ENCODE measurements at places on chromosomes 7 and 10. TPM values are rescaled to one million over a fixed set of nuclear protein-coding genes. Genes with fewer than 3 reads are reported as not detected.

The TMEM26 gene
- 0.05 TPM for total RNA-seq

The NAT16 gene
- total RNA-seq, result 1.7 TPM

The PRSS1 gene
- total RNA-seq, result not detected

The RPP38 gene
- total RNA-seq, result 15.9 TPM

The FRAT2 gene
- 8.6 TPM for total RNA-seq

The ASZ1 gene
- not detected for total RNA-seq

The TPK1 gene
- total RNA-seq, result 4.0 TPM

The COL17A1 gene
- not detected for total RNA-seq

The UCMA gene
- total RNA-seq, result not detected

The HSPA12A gene
- 7.4 TPM for total RNA-seq

DNA sequence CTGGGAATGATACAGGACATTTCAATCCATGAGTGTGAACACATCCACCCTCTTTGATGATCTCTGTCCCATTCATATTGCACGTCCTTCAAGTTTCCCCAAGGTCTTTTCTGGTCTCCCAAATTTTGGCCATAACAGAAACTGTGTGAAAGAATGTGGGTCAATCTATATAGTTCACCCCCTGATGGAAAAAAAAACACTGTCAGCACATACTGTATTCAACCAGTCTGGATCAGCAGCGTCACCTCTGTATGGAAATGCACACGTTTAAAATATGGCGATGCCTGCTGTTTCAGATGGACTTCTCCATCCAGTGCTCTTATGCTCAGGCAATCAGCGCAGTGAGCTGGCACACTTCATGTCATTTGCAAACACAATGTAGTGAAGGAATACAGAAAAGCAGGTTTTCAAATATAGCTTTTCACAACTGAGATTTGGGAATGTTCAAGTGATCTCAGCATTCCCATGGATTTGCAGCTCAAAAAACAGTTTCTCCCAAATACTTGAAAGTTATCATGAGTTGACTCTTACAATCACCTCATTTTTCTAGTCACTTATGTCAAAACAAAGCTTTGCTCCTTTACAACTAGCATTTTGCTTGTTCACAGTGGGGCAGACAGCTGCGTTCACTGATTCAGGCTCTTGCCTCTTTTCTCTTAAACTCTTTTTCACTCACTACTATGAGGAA lies 61.1 kb downstream of the FAM13C start:
- no peak for DNase-seq

- no peak for DNase-seq
Observed at GRCh38 chr10:124303662-124304418, 114.9 kb downstream of the OAT start.

GRCh38 chr10:58435297-58435985 lies 50.2 kb downstream of the TFAM start:
- no peak for DNase-seq

DNA sequence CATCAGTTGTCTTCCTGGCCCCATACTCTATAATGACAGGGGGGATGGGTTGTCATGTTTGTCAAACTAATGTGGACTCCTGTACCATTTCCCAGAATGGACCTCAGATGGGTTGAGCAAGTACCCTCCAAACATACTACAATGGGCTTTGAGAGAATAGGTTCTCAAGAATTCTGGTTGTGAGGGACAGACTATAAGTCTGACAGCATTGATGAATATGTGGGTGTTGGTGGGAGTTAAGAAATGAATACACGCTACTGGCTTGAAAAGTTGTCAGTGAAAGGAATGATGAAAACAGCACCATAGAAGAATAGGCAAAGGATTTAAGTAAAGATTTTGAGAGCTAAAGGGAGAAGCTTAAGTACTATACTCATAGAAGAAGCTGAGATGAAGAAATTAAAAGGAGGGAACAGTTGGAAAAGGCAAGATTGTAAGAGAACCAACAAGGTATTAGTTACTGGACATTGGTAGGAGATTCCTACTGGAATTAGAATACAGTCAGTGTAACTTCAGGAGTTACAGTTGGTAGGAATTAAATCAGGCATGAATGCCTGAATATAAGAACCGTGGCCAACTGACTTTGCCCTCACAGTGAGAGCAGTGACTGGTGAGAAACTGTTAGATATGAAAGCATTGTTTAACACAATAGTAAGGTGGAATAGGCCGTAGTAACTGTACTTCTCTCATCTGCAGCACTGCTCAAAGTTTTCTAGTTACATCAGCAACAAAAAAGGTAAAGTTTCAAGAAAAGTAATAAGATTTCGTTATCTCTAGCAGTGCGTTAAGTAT lies 86.3 kb downstream of the LCOR start:
- no peak for DNase-seq

DNA sequence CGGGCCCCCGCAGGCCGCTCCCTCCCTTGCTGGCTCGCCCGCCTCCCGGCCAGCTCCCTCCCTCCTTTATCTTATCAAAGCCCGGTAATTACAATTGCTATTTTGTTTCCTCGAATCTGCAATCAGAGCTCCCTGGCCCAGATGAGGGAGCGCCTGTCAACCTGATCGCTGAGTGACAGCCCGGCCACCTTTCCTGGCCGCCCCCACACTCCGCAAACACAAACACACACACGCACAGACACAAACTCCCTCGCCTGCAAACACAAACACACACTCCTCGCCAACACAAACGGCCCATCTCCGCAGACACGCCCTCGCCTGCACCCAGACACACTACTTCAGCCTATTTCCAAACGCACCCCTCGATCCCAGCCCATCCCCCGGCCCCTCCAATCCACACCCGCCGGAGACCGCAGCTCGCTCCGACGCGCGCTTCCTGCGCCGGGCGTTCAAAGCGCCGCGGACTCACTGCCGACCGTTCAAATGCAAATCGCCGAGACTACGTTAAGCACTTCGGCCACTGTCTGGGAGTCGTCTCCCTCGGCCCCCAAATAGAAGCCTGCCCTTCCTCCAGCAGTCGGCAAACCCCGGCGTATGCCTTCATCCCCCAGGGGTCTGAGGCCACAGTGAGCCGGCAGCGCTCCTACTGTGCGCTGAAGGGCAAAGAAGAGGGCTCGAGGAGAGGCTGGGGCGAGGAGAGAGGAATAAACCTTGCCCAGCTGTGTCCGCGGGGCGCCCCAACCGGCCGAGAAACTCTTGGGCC lies 3.0 kb upstream of the FGF8 start:
- peak; percentile 52 for DNase-seq

- no peak for DNase-seq
Observed at GRCh38 chr10:79207096-79207357, 138.3 kb downstream of the ZMIZ1 start.

GRCh38 chr10:65320236-65321026 lies 1605.4 kb upstream of the LRRTM3 start:
- no peak for DNase-seq

GRCh38 chr10:27783660-27784059 lies 38.0 kb upstream of the MKX start:
- no peak for DNase-seq

GRCh38 chr7:128954150-128954549 lies 16.4 kb downstream of the IRF5 start:
- no peak for DNase-seq

GRCh38 chr10:91887272-91888076 lies 21.8 kb downstream of the FGFBP3 start:
- peak; percentile 87 for DNase-seq

- no peak for DNase-seq
Observed at GRCh38 chr10:120984221-120984620, 133.1 kb downstream of the WDR11 start.

DNA sequence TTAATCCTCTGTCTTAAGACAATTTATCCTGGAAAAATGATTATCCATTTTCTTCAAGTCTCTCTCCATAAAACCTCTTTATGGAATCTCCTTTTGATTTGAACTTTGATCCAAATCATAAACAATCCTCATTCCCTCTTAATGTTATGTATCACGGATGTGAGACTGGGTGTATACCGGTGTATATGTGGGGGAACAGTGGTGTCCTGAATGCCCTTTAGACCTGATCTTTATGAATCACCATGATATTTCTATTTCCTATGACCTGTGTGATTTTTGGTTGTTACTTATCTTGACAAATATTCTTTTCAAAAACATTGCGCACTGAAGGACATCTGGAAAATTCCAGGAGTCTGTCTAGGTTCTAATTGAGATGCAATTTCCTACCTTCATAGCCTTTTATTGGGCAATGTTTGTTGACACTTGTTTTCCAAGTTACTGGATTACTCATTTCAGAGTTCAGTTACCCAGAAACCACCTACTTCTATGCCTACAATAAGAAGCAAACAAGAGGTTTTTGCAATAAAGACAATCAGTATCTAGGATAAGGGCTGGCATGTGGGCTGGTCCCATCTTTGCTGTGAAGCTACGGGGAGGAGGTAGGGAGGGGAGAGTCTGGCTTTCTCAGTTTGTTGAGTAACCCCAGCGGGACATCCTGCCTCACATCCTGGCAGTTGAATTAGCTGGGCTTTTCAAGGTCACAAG lies 190.4 kb downstream of the CTTNBP2 start:
- DNase-seq, result no peak

DNA sequence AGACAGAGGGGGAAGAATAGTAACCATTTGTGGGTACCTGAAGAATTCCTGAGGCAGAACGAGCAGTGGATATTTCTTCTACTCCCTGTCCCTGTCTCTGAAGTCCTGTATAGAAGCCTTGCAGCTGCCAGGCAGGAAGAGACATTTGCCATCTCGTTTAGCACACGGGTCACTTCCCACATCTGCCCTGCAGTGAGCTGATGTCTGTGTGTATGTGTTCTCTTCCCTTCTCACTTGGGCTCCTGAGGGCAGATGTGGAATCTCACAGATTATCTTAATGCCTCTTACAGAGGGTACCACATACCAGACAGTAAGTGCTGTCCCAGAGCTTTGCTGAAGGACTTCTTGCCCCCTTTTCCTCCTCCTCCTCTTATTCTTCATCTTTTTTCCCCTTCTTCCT lies 14.1 kb upstream of the TRPV6 start:
- no peak for DNase-seq

- DNase-seq, result no peak
Observed at GRCh38 chr10:92916433-92916832, 68.1 kb downstream of the EXOC6 start.

DNA sequence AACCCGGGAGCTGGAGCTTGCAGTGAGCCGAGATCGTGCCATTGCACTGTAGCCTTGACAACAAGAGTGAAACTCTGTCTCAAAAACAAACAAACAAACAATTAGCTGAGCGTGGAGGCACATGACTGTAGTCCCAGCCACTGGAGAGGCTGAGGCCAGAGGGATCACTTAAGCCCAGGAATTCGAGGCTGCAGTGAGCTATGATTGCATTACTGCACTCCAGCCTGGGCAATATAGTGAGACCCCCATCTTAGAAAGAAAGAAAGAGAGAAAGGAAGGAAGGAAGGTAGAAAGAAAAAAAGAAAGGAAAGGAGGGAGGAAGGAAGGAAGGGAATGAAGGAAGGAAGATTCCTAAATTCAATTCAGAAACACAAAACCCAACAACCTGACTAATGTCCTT lies 141.3 kb upstream of the TNRC18 start:
- DNase-seq, result no peak

GRCh38 chr7:150910996-150911422 lies 58.7 kb downstream of the AOC1 start:
- DNase-seq, result no peak

GRCh38 chr7:23915236-23915635 lies 205.2 kb downstream of the STK31 start:
- no peak for DNase-seq

DNA sequence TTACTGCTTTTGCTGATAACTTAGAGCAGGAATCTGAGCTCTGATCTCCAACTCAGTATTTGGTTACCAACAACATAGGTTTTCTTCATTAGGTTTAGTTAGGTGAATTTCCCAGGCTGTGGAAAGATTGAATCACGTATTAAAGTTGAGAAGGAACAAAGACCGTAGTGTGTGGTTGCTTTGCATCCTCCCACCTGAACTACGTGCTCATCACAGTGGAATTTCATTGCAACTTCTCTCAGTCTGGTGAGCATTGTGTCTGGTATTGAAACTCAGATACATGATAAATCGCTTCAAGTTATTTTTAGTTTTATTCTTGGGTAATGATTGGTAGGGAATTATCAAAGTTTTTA lies 139.4 kb upstream of the AKR1E2 start:
- no peak for DNase-seq

DNA sequence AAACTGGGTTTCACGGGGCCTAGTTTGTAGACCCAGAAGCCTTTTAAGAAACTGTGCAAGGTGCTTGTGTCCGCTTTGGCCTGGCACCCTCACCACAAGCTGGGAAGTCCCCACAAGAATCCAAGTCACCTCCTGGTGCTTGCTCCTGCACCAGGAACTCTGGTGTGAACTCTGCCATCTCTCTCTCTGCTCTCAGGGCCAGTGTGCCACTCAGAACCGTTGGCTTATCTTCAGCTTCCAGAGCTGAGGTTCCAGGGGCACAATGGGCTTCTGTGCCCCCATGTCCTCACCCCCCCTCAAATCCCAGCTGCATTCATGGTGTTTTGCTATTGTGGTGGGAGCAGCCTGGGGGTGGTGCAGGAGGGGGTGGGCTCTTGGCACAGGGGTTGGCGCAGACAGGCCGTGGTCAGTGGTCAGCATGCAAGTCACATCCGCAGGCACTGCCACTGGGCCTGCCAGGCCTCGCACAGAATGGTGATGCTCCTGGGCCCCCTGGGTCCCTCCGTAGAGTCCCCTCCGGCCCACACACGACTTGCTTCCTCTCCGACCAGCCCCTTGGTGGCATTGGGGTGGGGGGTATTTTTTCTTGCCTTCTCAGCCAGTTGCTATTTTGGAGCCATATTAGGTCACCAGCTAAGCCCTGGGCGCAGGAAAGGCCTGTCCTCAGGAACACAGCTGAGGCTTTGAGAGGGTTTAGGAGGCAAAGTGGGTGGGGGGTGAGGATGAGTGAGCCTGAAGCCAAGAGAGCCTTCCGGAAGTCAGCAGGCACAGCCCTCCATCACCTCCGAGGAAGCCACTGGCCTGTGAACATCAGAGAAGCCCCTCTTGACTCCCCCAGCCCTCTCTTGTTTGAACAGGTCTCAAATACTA lies 3.0 kb downstream of the ZCCHC24 start:
- no peak for DNase-seq

GRCh38 chr10:95480901-95481491 lies 80.2 kb downstream of the SORBS1 start:
- no peak for DNase-seq

DNA sequence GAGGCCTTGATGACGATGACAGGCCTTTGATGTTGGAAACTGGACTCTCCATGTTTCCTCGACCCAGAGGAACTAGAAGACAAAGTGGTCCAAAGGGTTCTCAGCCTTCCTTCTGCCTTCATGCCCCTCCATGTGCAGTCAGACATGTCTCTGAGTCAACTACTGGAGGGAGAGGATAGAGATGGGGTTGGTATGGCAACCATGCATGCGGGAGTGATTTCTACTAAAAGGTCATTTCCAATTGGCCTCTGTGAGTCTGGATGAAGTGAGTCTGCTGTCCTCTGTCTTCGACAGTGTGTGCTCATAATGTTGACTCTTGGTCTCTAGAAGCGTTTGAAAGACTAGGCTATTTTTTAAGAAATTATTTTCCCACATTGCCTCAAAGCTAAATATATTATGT lies 29.2 kb downstream of the STK17A start:
- no peak for DNase-seq

DNA sequence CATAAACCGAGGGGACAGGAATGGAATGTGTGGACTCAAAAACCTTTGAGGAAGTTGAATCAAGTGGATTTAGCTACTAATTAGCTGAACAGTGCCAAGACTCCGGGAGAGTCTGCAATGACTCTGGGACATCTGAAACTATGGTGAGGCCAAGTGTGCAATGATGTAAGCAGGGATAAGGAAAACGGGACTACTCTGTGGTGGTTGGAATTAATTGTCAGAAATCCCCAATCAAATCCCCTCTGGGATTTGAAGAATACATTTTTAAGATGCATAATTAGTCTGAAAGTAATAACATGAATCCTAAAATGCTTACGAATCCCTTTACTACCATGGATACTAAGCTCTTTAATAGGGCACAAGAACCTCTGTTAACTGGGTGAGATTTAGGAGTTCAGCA lies 602.8 kb downstream of the NRG3 start:
- DNase-seq, result no peak

Data from neural crest cell (in vitro differentiated cells).